ENCODE measurements at places on chromosomes 12 and 14.
A peak's percentile ranks its signal among the peaks of the same experiment; 100 is the strongest.

DNA sequence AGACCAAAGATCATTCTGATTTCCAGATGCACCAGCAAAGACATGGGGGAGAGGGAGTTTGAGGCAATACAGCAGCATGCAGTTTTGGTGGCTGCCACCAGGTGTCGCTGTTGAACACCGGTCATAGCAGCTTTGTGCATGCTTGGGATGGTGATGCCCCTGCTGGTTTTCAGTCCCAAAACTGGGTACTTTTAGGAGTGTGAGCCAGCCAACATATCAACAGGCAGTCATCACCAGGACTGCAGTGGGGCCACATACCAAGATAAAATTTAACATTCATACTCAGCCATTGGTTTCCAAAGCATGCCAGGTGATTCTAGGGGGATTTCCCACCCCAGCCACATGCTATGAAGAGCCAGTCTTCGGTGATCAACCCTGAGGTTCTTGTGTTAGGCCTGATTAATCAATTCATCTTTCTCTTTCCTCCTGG, 64.2 kb downstream of the PHETA1 start:
- no peak for DNase-seq

DNA sequence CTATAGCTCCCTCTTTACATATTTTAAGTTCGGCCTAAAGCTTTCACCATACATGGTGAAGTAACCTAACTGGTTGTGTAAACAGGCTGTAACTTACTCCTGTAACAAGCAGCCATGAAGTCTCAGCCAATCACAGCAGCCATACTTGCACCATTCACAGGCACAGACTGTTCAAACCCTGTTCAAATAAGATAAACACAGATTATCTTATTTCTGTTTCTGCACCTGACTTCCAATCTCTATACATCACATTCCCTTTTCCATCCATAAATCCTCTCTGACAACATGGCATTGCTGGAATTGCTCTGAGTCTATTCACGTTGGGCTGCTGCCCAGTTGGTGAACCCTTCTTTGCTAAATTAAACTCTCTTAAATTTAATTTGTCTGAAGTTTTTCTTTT, 34.5 kb upstream of the ARID2 start:
- DNase-seq: no peak

DNA sequence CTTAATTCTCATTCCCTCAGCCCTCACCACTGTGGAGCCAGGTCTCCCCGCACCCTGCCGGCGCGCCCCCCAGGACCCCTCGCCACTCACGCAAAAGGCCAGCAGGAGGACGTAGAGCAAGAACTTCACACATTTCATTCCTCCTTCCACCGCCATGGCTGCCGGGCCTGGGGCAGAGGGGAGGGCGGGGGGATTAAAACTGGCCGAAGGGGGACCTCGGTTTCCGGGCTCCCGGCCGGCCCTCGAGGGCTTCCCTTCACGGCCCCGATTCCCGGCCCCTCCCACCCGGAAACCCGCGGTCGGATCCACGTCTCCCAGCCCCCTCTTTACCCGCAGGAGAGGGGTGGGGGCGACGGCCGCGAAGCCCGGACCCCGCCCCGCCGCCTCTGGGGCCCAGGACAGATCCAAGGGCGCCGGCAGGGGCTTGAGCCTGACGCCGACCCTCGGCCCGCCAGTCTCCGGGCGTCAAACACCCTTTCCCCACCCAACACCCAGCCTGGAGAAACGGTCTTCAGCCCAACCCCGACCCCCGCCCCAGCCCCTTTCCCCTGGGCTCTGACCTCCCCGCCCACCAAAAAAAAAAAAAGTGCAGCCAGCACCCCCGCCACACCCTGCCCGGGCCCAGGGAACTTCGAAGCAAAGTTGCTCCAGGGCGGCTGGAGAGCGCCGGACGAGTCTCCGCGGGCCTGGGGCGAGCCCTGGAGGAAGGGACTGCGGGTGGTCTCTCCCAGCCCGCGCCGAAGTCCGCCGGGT, 447 bp downstream of the CD63 start:
- DNase-seq: peak; percentile 56

- DNase-seq: no peak
These were observed 18.6 kb downstream of the GNS start for GRCh38 chr12:64740646-64741045.

- DNase-seq: peak; percentile 86
These were observed 62.2 kb downstream of the RFX4 start for GRCh38 chr12:106645074-106645421.

GRCh38 chr12:10607885-10608458, 5.4 kb downstream of the MAGOHB start:
- peak; percentile 16 for DNase-seq

- no peak for DNase-seq
These were observed 72.7 kb downstream of the PTPRR start for GRCh38 chr12:70847871-70848270.

DNA sequence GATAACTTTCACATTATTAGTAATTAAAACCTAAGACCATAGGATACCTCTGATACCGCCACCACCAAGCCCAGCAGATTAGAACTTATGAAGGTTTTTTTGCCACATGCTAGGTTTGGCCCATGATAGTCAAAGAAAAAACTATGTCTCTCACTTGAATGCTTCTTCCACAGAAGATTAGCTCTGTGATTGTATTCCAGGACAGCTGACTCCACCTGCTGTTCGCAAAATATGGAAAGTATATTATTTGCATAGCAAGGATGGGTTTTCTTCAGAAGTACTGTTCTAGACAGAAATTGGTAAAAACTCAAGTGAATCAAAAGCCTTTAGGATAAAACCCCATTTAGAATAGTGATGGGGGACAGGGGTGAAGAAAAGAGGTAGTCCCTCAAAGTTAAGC, 42.2 kb downstream of the PPFIBP1 start:
- peak; percentile 66 for DNase-seq

GRCh38 chr14:61470261-61470960, 149.0 kb downstream of the PRKCH start:
- peak; percentile 63 for DNase-seq

DNA sequence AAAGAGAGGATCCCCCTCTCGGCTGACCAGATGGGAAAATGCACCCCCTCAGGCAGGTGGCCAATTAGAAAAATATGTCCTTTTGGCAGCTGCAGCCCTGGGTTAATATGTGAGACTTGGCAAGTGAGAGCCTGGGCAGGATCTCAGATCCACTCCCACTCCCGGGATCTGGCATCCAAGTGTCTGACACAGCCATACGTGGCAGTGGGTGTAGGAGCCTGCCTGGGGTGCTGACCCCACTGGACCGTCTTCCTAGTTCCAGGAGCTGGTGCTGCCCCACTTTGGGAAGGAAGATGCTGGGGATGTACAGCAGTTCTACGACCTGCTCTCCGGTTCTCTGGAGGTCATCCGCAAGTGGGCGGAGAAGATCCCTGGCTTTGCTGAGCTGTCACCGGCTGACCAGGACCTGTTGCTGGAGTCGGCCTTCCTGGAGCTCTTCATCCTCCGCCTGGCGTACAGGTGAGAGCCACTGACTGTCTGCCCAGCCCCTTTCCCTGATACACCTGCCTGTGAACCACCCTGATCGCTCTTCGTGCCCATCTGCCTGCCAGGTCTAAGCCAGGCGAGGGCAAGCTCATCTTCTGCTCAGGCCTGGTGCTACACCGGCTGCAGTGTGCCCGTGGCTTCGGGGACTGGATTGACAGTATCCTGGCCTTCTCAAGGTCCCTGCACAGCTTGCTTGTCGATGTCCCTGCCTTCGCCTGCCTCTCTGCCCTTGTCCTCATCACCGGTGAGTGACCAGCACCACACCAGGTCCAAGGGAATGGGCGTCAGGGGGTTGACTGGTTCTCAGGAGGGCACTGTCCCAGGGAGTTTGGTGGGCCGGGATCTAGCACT, 5.8 kb downstream of the NR4A1 start:
- DNase-seq: no peak

DNA sequence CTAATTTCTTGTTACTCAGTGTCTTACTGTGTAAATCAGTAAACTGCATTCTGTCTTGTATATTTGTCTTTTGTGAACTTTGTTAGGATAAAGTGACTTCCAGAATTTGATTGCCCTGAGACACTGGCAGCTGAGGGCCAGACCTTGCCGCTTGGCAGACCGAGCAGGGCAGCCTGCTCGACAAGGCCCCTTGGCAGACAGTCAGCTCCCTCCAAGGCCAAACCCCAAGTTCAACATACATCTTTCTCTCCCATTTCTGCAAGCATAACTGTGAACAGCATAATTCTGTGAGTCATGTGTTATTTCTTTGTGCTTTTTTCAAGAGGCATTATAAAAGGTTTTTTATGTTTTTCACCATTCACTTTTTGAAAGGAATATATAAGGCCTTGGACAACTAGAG, 39.2 kb upstream of the BMAL2 start:
- DNase-seq: no peak

GRCh38 chr14:102249041-102249440, 55.9 kb downstream of the MOK start:
- no peak for DNase-seq

DNA sequence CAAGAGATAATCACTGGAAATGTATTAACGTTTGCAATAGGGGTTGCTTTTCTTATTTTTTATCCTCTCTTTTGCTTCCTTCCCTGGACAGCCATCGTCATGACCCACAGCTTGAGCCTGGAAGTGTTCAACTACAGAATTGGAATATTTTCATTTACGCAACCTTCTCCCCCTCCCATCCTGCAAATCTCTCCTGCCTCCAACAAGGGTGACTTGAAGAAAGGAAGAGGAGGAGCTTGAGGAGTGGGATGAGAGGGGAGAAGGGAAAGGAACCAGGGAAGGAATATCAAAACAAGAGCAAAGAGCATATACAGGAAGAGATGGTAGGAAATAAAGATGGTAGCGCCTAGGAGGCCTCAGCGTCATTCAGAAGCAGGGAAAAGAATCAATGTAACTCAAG, 1.6 kb upstream of the MANSC4 start:
- no peak for DNase-seq

- DNase-seq: no peak
These were observed 3.0 kb upstream of the MIPOL1 start for GRCh38 chr14:37194698-37195097.

Measured in NCI-H526 (cell line).